Type B pancreatic cell (in vitro differentiated cells): ENCODE measurements at places on chromosomes 6 and 20.

- H3K36me3 ChIP-seq = no peaks in the 10 kb centered on the region
- H3K27me3 ChIP-seq = peaks cover 3% of the 10 kb centered on the region
- no peaks in the 10 kb centered on the region for H3K4me1 ChIP-seq
- DNase-seq = no peak
- no peak overlapping the region for H3K27ac ChIP-seq
These were observed 3.3 kb downstream of the TMEM244 start for GRCh38 chr6:129857838-129858237.

DNA sequence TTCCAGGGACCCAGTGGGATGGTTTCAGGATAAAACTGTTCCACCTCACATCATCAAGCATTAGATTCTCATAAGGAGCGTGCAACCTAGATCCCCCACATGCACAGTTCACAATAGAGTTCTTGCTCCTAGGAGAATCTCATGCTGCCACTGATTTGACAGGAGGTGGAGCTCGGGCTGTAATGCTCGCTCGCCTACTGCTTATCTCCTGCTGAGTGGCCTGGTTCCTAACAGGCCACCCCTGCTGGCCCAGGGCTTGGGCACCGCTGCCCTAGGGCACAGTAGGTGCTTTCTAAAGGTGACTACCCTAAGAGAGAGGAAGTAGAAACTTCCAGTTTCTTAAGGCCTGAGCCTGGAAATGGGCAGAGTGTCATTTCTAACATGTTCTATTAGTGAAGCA, 656.9 kb downstream of the PRKN start:
- H3K27me3 ChIP-seq = no peaks in the 10 kb centered on the region
- no peak overlapping the region for H3K4me3 ChIP-seq
- H3K4me1 ChIP-seq = peaks cover 4% of the 10 kb centered on the region
- H3K36me3 ChIP-seq = no peaks in the 10 kb centered on the region
- no peak overlapping the region for H3K27ac ChIP-seq
- DNase-seq = no peak

- DNase-seq = no peak
- no peak overlapping the region for H3K27ac ChIP-seq
- no peak overlapping the region for H3K4me3 ChIP-seq
- no peaks in the 10 kb centered on the region for H3K27me3 ChIP-seq
- no peaks in the 10 kb centered on the region for H3K4me1 ChIP-seq
- H3K36me3 ChIP-seq = no peaks in the 10 kb centered on the region
These were observed 591.5 kb upstream of the ID4 start for GRCh38 chr6:19245656-19246055.

DNA sequence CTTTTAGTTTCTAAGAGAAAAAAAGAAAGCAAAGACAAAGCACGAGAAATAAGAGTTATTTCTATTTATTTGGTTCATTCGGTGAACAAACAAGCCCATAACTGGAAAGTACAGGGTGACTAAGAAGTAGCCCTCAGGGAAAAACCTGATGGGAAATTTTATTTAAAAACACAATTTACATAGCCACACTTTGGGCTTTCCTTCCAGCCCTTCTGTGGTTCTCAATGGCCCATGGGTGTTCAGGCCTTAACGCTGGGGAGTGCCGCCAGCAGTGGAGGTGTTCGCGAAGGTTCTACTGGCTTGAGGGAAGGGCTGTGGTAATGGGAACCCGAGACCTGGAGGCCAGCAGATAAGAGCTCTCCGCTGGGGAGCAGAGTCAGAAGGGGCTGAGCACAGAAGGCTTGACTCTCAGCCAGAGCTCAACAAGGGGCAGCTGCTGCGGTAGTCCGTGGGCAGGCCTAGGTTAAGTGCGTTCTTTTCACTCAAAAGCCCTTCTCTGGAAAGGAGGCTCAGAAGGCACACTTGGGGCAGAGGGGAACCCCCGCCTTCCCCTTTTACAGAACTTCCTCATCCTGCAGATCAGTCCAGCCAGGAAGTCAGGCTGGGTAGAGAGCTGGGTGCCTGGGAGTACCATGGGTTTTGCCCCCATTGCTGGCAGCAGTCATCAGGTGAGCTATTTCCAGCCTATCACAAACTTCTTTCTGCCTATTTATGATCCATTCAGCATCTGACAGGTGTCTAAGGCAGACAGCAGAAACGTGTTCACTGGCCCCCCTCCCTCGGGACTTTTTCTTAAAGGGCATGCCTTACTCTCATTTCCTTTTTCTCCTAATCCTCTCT, 8.8 kb upstream of the CD83 start:
- no peaks in the 10 kb centered on the region for H3K36me3 ChIP-seq
- no peak overlapping the region for H3K4me3 ChIP-seq
- DNase-seq = no peak
- H3K27me3 ChIP-seq = peaks cover 10% of the 10 kb centered on the region
- no peaks in the 10 kb centered on the region for H3K4me1 ChIP-seq
- H3K27ac ChIP-seq = no peak overlapping the region

GRCh38 chr6:106143665-106144064, 57.5 kb downstream of the PRDM1 start:
- no peak for DNase-seq
- peaks cover 8% of the 10 kb centered on the region for H3K27me3 ChIP-seq
- H3K4me3 ChIP-seq = no peak overlapping the region
- H3K36me3 ChIP-seq = no peaks in the 10 kb centered on the region
- peaks cover 39% of the 10 kb centered on the region for H3K4me1 ChIP-seq
- H3K27ac ChIP-seq = no peak overlapping the region
